ENCODE measurements at places on chromosomes 5 and 9.
A peak's percentile ranks its signal among the peaks of the same experiment; 100 is the strongest.

- DNase-seq, result no peak
Measured at GRCh38 chr5:94244921-94245320, 373.5 kb downstream of the KIAA0825 start.

DNA sequence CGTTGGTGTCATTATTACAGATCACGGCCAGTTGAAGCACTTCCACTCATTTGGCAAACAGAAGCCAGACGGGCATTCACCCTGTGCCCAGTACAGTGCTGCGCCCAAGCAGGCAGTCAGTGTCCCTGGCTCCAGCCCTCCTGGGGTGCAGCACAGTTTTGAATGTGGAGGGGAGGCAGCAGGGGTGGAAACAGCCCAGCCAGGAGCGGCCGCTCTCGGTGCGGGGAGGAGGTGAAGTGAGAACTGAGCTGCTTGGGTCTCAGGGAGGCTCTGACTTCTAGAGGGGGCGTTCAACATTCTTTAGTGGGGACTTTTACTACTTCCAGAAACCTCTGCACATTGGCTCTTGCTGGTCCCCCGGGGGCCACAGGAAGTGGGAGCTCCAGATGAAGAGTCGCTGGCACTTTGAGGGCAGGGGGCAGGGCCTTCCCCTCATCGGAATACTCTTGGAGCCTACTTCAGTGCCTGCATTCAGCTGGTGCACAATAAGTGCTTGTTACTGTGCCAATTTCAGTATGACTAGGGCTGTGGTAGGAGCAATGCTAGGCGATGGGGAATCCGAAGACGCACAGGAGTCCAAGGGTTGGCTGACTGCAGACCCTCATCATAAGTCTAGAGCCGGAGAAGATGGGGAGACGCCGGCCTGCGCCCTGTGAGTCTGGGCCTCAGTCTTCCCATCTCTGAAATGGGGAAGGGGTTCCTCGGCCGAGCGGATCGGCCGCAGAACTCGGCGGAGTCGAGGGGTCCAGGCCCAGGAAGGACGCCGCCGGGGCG lies 492 bp upstream of the NEK6 start:
- DNase-seq, result peak; percentile 80

DNA sequence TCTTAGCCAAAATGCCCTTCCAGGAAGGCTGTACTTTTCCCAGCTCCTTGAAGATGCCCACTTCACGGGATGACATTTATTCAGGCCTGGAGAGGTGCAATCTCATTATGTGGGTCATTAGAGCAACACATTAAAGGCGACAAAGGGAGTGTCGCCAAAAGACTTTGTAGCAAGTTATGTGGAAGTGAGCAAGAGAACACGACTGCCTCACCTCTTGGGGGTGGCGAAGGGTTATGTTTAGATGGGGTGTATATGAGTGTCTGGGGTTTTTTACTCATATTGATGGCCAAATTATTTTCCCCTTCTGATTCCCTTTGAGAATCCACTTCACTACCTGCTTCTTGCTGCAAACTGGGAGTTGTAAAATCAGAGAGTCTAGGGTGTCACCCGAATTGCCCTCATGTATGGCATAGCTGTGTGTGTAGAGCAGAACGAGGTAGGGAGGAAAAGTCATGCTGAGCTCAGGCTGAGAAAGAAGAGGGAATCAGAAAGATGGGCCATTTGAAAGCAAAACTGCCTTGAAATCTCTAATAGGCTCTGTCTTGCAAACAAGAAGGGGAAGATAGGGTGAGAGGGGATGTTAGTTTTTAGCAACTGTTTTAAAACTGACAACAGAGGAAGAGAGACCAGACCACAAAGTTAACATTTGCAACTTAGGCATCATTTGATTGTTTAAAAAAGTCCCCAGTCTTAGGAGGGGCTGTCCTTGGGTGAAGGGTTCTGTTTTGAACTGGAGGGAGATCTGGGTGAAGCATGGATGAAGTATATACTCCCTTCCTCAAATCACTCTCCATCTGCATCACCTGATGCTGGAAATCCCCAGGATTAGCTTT lies 97.1 kb upstream of the IL12B start:
- no peak for DNase-seq

- no peak for DNase-seq
Measured at GRCh38 chr9:101438523-101438922, 2.9 kb upstream of the ALDOB start.

DNA sequence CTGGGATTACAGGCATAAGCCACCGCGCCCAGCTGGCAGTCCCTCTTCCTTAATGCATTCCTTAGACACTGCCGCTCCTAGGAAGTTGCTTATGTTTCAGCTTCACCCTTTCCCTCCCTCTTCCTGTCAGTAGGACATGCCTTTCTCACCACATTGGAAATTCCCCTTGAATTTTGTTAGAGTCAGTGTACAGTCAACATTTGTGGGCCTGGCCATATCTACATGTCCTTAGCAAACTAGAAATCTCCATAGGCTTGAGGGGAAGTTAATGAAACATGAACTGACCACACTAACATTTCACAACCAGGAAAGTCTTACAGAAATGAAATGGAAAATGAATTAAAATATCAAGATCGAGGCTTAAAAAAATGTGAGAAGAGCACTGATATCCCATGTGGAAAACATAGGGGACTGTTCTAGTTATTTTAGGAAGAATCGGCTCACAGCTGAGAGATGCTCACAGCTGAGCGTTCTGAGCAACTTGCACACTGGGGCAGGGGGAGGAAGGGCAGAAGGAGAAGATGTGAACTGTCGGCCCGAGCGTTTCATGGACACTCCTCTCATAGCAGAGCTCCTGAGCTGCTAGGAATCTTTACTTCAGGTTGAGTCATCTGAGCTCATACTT lies 21.1 kb upstream of the LVRN start:
- no peak for DNase-seq

- DNase-seq, result no peak
Measured at GRCh38 chr9:77827104-77827784, 179.1 kb upstream of the GNA14 start.

- DNase-seq, result no peak
Measured at GRCh38 chr5:74356009-74356695, 284.4 kb downstream of the ENC1 start.

- no peak for DNase-seq
Measured at GRCh38 chr9:114604989-114605388, 6.1 kb upstream of the TMEM268 start.

- no peak for DNase-seq
Measured at GRCh38 chr5:178832618-178833201, 27.0 kb upstream of the ZNF354B start.

DNA sequence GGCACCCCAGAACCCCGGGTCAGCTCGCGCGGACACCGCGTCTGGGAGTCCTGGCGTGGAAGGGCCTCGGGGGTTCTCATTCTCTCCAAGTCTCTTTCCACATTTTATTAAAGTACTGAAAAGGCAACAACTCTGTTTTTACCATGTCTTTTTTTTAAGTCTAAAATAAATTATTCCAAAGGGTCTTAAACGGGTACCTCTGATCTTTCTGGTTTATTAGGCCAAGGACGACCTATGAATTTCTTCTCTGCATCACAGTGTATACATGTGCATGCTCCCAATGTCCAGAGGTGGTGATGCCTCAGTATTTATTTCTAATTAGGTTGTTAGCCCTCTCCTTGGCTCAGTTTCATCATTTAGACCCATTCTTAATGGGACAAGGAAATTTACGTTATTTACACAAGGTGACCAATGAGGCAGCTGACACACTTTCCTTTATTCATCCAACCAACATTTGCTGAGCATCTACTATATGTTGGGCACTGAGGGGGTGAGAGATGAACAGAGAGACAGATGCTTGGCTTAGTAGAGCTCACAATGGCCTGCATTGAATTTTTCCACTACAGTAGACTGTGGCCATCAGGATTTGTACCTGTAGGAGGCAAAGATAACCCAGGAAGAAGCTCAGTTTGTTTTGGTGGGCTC lies 7.6 kb upstream of the OTP start:
- no peak for DNase-seq

GRCh38 chr5:112267231-112267630 lies 151.8 kb downstream of the EPB41L4A start:
- no peak for DNase-seq

DNA sequence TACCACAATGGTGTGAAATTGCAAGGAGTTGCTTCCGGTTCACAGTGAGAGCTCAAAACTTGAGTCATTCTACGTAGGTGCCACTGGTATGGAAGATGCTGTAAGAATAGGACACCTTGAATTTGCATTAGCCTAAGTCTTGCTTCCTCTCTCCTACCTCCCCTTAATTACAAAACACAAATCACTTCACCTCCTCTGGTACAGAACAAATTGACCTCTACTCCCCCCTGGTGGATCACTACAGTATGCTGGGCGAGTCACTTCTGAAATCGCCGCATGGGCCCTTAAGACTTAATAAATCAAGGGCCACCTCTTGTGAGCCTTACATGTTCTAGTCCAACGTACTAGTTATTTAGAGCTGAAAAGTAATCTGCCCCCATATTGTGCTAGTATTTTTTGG lies 145.3 kb upstream of the SMARCA2 start:
- DNase-seq, result no peak

- DNase-seq, result no peak
Measured at GRCh38 chr5:2663489-2663888, 88.0 kb downstream of the IRX2 start.

DNA sequence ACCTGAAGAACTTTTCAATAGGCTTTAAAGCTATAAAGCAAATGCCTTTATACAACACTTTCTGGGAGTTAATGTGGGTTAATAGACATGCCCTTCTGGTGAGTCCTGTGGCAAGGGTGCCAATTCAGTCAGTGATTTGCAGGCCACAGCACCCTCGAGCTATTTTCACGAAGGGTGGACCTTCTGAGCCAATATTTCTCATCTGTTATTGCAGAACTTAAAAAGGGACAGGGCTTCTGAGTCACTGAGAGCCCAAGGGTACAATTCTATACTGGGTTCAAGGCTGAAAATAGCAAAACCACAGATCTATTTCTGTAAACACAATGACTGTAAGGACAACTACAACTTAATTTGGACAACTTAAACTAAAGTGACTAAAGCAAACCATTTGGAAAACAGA lies 92.8 kb downstream of the GABRG2 start:
- no peak for DNase-seq

Measured in spleen (tissue), 13 donors.